ENCODE measurements at places on chromosomes 16 and 17.
A peak's percentile ranks its signal among the peaks of the same experiment; 100 is the strongest.

GRCh38 chr16:15491411-15491810 lies 57.0 kb downstream of the BMERB1 start:
- no peak for DNase-seq

DNA sequence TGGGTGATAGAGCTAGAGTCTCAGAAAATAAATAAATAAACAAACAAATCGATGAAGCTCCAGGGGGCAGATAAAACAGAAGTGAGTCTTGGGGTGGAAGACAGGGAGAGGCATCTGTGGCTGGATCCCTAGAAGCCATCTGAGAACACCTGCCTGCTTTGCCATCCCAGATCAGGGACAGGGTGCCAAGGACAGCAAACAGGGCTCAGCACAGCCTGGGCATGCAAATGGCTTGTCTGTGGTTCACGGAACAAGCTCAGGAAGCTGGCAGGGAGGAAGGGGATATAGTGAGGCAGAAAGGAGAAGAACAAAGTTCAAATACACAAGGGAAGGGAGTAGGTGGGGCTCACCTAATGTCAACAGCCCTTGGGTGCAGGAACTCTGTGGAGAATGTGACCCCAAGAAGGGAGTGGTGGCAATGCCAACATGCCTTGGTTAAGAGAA lies 27.5 kb downstream of the TRIM25 start:
- DNase-seq = peak; percentile 72

DNA sequence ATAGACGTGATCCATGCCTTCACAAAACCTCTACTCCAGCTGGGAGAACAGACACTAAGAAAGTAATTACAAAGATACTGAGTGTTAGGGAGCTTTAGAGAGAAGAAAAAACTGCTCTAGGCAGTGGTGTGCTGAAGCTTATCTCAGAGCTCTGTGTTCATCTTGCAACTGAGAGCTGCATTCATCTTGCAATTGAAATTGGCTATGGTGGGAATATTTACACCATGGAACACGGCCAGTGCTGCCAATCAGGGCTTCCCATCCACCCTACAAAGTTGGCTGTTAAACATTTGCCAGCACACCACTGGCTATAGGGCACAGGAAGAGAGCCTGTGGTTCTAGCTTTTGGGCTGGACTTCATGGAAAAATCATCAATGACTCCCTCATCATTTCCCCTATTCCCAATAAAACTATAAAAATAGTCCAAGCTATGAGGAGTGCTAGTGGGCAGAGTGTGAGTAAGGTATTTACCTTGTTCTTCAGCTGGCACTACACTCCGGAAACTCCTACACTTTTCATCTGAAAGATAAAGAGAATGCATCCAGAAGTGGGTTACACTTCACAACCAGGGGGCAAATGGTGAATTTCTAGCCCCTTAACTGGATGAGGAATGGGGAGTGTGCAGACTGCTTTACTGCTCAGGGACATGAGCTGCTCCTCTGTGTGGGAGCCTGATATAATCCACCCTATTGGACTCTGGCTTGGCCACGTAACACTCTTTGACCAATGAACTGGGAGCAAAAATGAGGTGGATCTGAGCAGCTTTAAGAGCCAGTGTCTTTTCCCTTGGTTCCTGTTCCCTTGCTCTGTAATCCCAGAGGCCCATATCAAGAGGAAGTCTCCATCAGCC lies 11.6 kb downstream of the GSG1L2 start:
- no peak for DNase-seq

DNA sequence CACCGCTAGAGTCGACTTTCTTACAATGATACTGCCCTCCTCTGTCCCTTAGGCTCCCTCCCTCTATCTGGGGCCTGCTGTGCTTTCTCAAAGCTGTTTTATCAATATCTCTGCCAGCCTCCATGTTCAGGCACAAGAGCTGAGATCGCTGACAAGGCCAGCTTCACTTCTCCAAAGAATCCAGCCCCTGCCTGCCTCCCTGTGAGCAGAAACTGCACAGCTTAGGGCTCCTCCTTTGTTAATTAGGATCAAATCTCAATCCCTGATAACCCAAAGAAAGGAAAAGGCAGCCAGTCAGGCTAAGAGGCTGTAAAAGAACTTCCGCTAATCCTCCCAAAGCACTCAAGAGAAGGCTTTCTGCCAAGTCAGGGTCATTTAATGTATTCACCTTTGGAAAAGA lies 616.0 kb upstream of the CDH11 start:
- DNase-seq = no peak

DNA sequence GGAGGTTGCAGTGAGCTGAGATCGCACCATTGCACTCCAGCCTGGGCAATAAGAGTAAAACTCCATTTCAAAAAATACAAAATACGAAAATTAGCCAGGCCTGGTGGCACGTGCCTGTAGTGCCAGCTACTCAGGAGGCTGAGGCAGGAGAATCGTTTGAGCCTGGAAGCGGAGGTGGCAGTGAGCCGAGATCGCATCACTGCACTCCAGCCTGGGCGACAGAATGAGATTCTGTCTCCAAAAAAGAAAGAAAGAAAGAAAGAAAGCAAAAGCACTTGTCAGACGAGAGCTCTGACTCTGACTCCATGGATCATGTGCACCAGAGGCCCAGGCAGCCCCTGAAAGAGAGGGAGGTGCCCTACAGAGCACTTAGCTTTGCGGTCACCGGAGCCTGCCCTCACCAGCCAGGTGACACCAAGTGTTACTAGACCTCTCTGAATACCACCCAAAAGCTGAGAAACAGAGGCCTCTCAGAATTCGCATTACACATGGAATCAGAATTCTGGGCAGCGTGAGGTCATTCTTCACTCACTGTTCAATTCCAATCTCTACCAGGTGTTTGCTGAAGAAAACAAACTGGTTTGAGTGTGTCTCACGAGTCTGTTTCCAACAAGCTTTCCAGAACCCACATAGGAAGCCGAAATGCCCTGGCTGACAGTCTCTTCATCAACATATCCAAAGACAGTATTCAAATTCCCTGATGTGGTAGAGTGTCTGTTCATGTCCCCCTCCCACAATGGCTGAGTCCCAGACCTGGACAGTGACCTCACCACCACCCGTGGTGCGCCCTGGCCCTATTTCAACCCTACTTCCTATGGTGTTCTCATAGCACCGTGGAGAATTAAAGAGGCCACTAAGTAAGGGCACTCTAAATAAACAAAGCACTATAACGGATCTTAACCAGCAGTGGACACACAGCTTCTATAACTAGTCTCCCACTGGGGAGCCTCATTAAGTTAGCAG lies 1.5 kb downstream of the FLCN start:
- no peak for DNase-seq

DNA sequence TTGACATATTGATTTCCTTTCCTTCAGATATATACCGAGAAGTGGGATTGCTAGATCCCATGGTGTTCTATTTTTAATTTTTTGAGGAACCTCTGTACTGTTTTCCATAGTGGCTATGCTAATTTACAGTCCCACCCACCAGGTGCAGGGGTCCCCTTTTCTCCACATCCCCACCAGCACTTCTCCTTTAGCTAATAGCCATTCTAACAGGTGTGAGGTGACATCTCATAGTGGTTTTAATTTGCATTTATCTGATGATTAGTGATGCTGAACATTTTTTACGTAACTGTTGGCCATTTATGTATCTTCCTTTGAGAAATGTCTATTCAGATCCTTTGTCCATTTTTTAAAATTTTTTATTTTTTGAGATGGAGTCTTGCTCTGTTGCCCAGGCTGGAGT lies 93.9 kb downstream of the SDR42E1 start:
- no peak for DNase-seq

DNA sequence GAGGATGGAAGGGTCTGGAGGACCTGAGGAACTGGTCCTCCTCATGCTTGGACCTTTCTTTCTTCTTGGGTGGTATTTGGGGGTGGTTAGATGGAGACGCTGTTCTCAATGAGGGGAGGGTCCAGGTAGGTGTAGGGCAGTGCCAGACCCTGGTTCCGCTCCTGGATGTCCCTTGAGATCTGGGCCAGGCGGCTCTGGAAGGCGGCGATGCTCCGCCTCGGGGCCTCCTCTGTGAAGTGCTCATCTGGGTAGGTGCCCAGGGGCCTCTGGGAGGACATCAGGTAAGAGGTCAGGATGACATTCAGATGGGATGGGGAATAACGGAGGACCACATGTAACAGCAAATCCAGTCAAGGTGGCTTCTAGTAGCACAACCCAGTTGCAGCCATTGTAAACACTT lies 9.0 kb upstream of the ALOX12B start:
- no peak for DNase-seq

DNA sequence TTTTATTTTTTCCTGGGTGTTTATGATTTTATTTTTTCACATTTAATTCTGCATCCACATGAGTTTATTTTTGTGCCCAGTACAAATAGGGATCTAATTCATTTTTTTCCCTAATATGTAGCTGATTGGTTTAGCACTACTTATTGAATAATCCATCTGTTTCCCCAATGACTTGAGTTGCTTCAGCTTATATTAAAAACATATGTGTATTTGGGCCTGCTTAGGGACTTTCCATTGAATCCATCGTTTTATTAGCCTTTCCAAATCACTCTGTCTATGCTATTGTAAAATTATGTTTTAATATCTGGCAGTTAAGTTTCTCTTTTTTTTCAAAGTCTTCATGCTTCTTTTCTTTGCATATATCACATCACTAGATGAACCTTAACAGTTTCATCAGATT lies 42.2 kb downstream of the WWP2 start:
- DNase-seq = no peak

GRCh38 chr17:72422505-72423285 lies 301.9 kb downstream of the SOX9 start:
- peak; percentile 83 for DNase-seq

DNA sequence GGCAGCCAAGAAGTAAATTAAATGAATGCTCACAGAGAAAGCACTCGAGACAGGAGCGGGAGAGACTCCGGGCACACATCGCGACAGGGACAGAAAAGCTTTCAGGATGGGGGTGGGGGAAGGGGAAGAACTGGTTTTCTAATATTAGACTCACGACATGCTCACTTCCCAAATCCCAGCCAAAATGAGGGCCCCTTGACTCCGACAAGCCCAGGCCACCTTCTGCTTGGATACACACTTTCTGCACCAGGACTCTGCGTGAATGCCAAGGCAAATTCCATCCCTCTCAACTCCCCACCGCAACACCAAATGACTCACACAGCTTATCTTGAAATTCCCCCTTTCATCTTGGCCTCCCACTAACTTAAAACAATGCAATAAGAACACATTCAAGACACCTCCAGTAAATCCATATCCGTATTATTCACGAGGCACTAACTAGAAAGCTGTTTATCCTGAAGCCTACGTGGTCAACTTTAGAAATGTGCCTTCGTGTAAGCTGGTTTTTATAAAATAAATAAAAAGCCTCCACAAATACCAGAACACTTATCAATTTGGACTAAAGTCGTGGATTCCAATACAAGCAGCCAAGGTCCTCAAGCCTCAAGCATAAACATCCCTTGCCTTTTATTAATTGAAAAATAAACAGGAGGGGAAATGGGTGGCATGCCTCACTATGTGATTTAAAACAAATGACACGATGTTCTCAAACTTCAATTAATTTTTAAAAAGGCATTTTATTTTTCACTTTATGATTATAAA lies 46.1 kb downstream of the NXN start:
- peak; percentile 90 for DNase-seq

DNA sequence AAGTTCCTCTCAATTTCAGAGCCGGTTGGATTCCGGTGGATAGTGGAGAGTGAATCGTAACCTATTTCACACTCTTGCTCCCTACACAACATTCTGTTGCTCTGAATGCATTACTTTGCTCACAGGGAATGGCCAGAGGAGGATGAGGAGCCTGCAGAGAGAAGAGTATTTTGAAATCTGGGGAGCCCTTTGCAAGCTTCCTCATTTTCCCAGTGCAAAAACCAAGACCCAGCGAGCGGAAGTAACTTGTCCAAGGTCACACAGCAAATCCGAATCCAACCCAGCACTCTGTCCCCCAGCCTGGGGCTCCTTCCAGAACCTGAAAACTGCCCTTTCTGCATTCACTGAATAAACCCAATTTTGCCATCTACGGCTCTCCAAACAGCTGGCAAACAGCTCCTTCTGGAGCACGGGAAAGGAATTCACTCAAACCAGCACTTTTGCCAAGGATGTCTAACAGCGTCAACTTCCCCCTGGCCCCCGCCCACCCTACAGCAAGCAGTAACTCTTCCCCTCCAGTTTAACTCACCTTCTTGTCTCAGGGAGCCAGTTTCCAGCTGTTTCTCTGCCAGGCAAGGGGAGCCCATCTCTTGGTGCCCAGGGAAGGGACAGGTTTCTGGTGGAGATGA lies 557 bp downstream of the KCNG4 start:
- no peak for DNase-seq

- DNase-seq = peak; percentile 94
These were observed 16.9 kb upstream of the CCL22 start for GRCh38 chr16:57341441-57342303.

DNA sequence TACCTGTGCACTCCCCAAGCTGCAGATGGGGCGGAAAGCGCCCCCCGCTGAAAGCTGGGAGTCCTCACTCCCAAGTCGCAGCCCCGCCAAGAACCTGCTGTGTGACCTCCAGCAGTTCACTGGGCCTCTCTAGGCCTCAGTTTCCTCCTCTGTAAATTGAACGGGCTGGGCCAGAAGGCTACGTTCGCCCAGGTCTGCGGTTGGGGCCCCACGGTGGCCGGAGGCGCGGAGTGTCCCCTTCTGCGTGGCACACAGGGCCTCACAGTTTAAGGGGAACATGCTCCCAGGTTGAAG lies 628 bp downstream of the GALK1 start:
- no peak for DNase-seq

- no peak for DNase-seq
These were observed 84.2 kb downstream of the HS3ST2 start for GRCh38 chr16:22898131-22898530.

GRCh38 chr17:57132663-57133062 lies 47.6 kb downstream of the AKAP1 start:
- no peak for DNase-seq

DNA sequence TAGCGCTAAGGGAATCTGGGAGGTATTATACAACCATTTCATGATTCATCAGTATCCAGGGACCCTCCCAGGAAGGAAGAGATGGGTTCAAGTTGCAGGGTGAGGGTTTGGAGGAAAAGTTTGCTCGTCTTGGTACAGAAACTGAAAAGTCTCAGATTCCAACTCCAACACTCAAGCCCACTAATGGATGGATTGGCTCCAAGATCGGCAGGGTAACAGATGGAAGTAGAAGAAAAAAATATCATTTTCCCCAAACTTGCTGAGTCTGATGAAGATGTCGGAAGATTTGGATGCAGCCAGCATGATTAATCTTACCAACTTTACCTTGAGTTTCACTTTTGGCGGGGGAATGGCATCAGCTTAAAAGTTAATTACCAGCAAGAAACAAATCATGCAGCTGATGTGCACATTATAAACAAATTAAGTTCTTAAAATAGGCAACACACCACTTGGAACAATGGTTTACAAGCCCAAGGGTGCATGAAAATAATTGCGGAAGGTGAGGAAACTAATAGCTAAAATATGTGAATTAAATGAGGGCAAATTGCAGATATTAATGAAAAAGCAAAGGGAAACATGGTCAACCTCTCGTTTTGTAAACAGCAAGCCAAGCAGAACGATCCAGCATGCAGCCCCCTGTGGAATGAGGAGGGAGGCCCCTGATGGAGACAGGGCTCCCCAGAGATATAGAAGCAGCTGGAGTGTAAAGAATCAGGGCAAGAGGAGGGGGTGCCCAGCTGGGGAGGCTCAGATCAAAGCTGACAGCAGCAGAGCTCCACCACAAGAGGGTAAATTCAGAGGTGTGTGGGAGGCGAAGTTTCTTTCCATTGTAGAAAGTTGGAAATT lies 44.1 kb upstream of the GRIN2A start:
- no peak for DNase-seq

GRCh38 chr17:4247361-4247970 lies 16.3 kb downstream of the ANKFY1 start:
- DNase-seq = peak; percentile 31
